Activated gamma-delta T cell (primary cell): ENCODE measurements at places on chromosomes 6 and 20.

DNA sequence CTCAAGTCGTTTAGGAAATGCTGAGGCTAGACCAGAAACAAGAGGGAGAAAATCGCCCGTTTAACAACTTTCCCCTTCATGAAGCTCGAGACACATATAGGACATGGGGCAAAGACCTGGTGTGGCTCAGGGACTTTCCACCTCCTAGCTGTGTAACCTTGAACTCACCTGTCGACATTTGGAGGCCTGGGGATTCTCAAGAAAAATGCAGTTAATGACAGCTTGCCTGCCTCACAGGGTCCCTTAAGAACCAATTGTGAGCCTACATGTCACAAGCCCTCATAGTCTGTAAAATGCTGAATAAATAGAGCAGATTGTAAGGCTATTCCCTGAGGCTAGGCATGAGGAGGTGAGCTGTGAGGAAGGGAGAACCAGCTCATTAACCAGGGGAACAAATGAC is 35.1 kb downstream of the MGME1 start:
- DNase-seq = no peak

DNA sequence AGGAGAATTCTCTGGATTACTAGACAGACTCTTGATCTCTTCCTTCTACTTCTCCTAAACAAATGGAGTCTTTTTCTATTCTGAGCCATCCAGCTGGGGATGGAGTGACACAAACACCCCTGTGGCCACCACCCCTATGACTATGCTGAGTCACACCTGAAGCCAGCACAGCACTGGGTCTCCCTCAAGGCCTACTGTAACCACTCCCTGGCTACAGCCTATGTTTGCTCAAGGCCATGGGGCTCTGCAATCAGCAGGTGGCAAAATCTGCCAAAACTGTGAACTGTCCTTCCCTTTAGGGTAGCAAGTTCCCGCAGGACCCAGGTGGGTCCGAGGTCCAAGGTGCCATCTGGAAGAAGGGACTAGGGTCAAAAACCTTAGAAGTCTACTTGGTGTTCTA is 132.3 kb downstream of the TINAG start:
- DNase-seq = no peak

GRCh38 chr6:123810214-123810613 is 6.5 kb downstream of the NKAIN2 start:
- DNase-seq = no peak

DNA sequence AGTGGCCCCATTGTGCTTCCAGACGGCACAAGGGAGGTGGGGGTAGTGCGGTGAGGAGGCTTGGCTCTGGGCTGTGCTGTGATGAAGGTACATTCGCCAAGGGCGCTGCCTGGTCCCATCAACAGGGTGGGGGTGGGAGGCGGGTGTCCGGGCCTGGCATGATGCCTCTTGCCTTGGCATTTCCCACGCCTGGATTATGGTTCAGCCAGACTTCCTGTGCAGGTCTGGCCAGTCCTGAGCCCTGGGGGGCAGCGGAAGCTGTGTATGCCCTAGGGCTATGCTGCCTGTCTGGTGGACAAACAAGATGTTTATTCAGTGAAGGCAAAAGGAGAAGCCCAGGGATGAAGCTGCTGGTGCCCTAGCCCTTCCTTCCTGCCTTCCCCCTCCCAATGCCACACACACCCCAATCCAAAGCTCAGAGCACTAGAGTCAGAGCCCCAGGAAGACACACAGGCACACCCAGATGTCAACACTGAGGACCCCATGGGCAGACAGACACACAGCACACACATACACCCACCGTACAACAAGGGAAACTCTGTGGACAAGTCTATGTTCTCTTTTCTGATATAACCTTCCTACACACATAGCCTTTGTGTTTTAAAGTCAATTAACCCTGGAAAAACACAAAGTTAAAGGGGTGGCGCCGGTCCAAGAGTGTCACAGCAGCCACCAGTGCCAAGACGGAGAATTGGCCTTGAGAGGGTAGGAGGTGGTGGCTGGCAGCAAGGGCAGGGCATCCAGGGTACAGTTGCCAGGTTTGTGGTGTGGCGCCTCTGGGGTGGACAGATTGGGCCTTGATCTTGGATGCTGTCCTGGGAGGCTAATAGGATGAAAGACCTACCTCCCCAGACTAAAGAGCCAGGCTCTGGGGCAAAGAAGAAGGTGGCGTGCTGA is 54.7 kb upstream of the SAYSD1 start:
- DNase-seq = no peak

DNA sequence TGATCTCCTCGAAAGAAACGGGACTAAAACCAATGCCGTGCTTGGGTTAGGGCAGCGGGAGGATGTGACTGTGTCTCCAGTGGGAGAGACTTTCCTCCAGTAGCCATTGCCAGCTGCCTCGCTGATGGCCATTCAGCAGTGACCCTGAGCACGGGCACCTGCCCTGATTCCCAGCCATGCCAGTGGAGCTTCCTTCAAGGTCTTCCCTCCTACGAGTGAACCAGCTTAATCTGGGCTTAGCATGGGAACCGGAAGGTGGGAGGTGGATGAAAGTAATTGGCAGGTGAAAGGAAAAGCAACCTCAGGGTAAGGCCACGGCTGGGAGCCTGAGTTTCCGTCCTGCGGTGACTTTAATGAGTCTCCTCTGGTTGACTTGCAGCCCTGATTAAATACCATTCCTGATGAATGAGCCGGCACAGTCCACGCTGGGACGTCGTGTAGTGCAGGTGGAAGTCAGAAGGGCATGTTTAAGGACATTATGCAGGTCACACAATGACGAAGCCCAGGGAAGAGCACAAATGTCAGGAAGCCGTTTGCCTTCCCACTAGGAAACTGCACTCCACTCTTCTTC is 813.5 kb downstream of the QKI start:
- no peak for DNase-seq

- DNase-seq = no peak
Measured at GRCh38 chr6:17032590-17032987, 69.3 kb upstream of the STMND1 start.

GRCh38 chr20:33518071-33518470 is 28.2 kb downstream of the CBFA2T2 start:
- DNase-seq = no peak

DNA sequence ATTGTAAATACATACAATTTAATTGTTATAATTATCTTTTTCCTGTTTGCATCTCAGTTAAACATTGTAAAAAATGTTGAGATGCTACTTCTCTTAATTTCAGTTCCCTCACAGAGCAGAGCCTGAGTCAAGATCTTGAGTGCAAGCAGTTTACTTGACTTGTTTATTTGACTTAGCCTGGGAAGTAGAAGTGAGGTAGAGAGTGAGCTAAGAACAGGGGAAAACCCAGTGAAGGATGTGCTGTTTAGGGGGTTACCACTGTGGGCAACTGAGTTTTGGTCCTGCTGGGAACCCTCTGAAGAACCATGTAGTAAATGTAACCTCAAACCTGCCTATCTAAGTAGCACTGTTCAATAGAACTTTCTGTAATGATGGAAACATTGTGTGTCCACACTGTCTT is 495.2 kb upstream of the FLRT3 start:
- no peak for DNase-seq

GRCh38 chr6:64221776-64222175 is 586.2 kb downstream of the PHF3 start:
- no peak for DNase-seq

DNA sequence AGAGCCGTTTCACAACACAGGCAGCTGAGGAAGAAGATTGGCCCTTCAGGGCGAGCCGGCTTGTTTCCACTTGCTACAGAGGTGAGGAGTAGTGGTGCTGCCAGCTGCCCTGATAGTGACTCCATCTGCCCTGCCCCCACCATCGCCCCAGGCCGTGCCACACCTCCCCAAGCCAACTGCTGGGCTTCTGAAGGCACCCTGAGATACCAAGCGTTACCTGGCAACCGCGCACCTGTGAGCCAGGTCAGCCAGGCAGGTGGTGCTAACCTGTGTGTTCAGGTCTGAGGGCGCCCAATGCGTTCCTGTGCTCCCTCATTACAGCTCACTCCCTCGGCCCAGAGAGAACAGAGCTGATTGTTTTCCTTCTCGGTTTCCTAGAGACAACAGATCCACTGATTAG is 299.1 kb upstream of the ID4 start:
- no peak for DNase-seq

GRCh38 chr20:48807586-48808381 is 20.0 kb downstream of the PREX1 start:
- no peak for DNase-seq

- no peak for DNase-seq
Measured at GRCh38 chr6:125988280-125988679, 1.9 kb downstream of the TRMT11 start.

- DNase-seq = no peak
Measured at GRCh38 chr20:51022803-51023616, at the start of gene KCNG1. Gene KCNG1 (minus strand): TSS chr20:51023107. CDS start chr20:51010338, 12,769 bp downstream.

GRCh38 chr6:39899554-39900295 is 34.5 kb downstream of the MOCS1 start:
- no peak for DNase-seq

- DNase-seq = no peak
Measured at GRCh38 chr6:154829970-154830369, 96.8 kb downstream of the SCAF8 start.

DNA sequence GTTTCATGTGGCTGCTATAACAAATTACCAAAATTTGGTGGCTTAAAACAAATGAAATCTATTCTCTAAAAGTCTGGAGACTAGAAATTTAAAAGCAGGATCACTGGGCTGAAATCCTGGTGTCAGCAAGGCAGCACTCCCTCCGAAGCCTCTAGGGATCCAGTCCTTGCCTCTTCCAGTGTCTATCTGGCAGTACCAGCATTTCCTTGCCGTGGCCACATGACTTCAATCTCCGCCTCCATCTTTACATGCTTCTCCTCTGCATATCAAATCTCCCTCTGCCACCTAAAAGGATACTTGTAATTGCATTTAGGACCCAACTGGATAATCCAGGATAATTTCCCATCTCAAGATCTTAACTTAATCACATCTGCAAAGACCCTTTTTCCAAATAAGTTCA is 30.2 kb downstream of the ARHGAP18 start:
- no peak for DNase-seq
